ENCODE measurements at places on chromosomes 3 and 15.
A peak's percentile ranks its signal among the peaks of the same experiment; 100 is the strongest.

GRCh38 chr15:74134387-74135027 is 4.1 kb downstream of the ISLR2 start:
- no peak for DNase-seq

DNA sequence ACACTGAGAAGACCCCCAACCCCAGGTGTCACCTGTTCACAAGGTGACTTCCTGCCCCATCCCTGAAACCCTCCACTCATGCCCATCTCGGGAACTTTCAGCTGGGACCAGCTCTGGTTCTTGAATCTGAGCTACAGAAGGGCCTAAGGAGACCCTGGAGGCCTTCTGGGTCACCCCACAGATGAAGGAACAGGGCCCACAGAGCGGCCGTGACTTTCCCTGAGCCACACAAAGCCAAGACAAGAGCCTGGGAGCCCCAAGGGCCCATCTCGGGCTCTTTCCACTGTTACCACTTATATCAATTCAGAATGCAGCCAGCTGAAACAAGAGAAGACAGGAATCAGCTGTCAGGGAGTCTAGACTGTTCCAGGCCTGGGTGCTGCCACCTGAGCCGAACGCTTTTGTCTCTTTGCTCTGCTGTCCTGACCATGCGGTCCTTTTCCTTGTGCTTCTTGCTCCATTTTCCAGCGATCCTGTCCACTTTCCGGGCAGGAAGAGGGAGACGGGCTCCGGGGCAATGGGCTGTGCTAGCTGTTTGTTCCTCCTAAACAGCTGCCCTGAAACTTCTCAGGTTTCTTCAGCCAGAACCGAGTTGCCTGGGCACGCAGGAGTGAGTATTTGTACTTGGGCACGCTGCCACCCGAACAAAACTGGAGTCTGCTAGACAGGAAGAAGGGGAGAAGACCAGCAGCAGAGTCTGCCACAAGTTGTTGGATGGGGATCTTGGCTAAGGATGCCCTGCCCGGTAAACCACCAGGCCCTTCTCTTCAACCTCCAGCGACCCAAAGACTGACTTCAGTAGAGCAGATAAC is 28.0 kb upstream of the PIGZ start:
- no peak for DNase-seq

GRCh38 chr15:31111091-31111647 is 9.6 kb upstream of the TRPM1 start:
- no peak for DNase-seq

DNA sequence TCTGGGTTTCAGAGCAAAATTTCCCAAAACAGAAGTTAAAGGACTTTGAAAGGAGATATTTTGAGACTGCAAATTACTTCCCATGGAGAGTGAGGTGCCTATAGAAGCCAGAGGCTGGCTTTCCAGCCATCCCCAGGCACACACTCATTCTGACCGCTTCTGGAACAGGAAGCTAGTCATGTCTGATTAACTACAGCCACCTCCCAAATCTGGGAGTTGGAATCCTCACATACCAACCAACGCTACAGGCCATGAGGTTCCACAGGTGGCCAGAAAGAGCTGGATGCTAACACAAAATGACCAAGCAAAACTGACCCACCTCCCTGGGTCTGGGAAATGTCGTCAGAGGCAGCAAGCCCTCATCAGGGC is 87.2 kb downstream of the SNRK start:
- DNase-seq = no peak

DNA sequence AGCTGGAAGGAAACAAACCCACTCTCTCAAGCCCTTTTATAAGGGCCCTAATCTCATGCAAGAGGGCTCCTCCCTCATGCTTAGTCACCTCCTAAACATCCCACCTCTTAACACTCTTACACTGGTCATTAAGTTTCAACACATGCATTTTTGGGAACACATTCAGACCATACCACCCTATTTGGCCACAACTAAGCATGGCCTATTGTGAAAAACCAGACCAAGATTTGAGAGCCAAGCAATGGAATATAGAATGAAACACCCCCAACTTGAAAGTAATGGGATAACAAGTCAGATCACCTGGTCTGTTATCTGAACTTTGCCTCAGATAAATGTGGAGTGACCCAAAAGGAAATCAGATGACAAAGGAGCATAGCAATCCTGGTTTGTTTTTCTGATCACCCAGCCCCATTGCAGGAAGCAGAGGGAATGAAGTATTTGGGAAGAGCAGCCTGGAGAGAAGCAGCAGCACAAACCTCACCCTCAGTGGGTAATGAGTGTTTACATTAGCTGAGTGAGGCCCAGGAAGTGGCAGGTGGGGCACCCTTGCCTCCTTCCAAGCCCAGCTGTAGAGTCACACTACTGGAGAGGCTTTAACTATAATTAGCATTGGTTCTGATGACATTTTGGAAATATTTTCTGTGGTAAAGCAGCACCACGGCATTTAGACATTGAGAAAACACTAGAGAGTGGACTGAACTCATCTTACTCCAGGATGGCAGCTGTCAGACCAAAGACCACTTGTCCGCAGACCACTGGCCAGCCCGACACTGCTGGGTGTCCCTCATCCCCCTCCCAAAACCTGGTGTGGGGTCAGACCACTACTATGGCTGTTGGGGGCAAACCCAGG is 48.8 kb upstream of the PRTG start:
- DNase-seq = peak; percentile 45

GRCh38 chr3:105807701-105808100 is 61.1 kb downstream of the CBLB start:
- DNase-seq = no peak

DNA sequence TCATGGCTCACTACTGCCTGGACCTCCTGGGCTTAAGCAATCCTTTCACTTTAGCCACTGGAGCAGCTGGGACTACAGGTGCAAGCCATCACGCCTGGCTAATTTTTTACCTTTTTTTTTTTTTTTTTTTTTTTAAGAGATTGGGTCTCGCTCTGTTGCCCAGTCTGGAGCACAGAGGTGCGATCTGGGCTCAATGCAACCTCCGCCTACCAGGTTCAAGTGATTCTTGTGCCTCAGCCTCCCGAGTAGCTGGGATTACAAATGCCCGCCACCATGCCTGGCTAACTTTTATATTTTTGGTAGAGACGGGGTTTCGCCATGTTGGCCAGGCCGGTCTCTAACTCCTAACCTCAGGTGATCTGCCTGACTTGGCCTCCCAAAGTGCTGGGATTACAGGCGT is 50.7 kb upstream of the MELTF start:
- no peak for DNase-seq

DNA sequence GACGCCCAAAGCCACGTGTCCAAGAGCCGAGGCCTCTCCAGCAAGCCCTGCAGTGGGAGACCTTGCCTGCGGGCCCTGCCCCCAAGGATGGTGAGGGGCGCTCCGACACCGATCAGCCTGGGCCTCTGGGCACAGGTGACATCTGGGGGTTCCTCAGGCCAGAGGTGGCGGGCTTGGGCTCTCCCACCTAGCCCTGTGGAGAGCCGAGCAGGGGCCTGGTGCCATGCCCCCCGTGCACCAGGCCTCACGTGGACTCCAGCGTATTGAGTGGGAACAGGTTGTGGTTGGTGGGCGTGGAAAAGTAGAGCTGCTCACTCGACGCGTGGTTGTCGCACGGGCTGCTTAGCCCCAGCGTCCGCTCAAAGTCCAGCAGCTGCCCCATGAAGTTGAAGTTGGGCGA is 5.8 kb downstream of the DUSP7 start:
- DNase-seq = no peak

DNA sequence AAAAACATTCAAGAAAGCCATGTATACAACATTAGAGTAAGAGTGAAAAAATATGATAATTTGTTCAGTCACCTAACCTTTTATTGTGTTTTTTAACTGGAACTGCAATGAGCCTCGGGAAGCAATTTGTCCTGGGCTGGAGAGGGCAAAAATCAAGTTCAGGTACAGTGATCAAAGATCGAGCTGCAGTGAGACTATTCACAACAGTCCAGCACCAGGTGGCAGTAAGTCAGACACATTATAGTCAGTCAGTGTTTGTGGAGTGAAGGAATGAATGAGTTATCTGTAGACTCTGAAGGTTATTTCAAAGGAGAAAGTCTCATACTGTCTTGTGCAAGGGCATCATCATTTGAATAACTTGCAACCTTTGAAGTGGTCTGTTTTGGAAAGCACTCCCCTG is 116.6 kb downstream of the CHDH start:
- peak; percentile 33 for DNase-seq

All from adipocyte (in vitro differentiated cells).